CD4-positive, alpha-beta T cell treated with Interleukin-4 for 4 hours (primary cell): ENCODE measurements at places on chromosomes 11 and 22.

DNA sequence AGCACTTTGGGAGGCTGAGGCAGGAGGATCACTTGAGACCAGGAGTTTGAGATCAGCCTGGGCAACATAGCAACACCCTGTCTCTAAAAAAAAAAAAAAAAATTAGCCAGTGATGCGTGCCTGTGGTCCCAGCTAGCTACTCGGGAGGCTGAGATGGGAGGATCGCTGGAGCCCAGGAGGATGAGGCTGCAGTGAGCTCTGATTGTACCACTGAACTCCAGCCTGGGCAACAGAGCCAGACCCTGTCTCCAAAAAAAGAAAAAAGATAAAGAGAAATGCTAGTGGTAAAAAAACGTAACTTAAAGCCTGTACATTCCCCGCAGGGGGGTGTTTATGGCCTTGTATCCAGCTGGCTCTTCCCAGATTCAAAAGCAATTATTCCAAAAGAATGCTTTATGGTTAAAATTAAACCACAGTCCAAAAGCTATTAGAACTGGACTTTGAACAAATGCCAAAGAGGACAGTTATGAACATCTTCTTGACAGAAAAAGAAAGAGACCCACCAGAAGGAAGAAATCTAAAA is 16.4 kb upstream of the SNX32 start:
- DNase-seq = no peak

- no peak for DNase-seq
These were observed 12.7 kb downstream of the PDHX start for GRCh38 chr11:34928960-34929680.

DNA sequence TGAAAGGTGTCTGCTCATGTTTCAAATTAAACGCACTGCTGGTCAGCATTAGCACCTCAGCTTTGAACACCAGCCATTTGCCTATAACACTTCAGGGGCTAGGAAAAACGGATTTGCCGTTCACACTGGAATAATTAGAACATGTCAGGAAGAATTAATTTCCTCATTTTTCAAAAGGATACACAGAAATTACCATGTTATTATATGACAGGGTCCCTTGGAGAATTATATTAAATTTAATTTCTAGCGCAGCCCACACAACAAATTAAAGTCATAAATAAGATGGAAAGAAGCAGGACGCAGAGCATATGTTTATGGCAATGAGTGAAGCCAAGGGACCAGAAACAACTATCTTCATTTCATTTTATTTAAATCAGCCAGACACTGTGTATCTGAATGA is 83.8 kb upstream of the SOX6 start:
- DNase-seq = no peak

DNA sequence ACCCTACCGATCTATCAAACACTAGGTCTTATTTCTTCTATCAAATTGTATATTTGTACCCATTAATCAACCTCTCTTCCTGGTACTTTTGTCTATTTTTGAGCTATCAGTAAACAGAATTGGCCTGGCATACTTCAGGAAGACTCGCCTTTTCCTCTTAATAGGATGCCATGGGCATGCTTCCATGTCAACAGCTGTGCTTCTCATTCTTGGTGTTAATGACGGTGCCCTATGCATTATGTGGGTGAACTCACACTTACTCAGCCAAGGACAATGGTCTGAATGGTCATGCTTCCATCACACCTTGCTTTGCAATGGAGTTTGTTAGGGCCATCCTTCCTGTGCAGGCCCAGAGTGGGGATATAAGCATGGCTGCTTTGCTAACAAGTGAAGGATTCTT is 521.8 kb downstream of the MIAT start:
- DNase-seq = no peak

GRCh38 chr11:13127161-13127560 is 118.0 kb downstream of the RASSF10 start:
- DNase-seq = no peak
